ENCODE measurements at places on chromosomes 5 and 9.

- no peak for DNase-seq
Measured at GRCh38 chr5:91111473-91112238, 271.5 kb downstream of the ARRDC3 start.

DNA sequence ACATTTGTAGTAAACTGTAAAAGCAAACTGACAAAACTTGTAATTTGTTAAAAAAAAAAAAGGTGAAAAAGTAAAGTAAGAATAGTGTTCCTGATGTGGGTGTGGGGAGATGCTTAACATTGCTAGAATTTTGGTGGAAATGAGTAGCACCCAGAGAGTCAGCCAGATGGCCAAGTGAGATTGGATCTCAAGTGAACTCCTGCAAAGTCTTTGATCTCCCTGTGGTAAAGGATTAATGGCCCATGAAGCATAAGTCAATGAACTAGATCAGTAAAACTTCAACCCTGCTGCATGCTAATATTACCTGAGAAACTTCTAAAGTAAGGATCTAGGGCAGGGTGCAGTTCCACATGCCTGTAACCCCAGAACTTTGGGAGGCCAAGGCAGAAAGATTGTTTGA, 19.0 kb upstream of the FAM169A start:
- DNase-seq = no peak

- no peak for DNase-seq
Measured at GRCh38 chr9:94706922-94707321, 19.6 kb upstream of the AOPEP start.

DNA sequence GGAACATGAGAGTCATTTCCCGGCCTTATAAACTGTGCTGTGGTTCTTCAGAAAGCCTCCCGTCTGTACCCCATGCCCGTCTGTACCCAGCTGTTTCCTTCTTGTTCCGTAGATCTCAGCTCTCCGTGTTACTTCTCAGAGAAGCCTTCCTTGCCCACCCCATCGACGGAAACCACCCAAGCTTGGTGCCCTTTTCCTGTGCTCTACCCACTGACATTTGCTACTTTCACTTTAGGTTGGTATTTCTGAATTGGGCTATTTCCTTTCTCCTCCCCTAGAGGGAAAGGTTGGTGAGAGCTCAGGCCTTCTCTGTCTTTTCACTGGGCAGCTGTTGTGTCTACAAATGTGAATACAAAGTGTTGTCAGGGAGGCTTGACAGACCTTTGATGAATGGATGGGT, 764.5 kb upstream of the ADAMTS16 start:
- no peak for DNase-seq

- DNase-seq = no peak
Measured at GRCh38 chr5:59107692-59108091, 524.8 kb downstream of the RAB3C start.

DNA sequence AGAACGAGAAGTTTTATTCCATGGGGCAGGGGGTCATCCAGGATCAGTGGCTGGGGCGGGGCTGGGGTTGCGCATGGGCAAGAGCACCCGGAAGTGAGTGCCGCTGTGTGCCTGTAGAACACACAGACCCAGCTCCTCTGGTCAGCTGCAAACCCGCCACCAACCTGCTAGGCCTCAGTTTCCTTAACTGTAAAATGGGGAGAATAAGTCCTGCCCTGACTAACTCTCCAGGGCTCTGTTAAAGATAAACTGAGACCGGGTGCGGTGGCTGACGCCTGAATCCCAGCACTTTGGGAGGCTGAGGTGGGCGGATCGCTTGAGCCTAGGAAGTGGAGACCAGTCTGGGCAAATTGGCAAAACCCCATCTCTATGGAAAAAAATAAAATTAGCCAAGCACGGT, 152.2 kb downstream of the GABBR2 start:
- DNase-seq = no peak

- DNase-seq = no peak
Measured at GRCh38 chr9:86749894-86750255, 197.4 kb downstream of the GAS1 start.

DNA sequence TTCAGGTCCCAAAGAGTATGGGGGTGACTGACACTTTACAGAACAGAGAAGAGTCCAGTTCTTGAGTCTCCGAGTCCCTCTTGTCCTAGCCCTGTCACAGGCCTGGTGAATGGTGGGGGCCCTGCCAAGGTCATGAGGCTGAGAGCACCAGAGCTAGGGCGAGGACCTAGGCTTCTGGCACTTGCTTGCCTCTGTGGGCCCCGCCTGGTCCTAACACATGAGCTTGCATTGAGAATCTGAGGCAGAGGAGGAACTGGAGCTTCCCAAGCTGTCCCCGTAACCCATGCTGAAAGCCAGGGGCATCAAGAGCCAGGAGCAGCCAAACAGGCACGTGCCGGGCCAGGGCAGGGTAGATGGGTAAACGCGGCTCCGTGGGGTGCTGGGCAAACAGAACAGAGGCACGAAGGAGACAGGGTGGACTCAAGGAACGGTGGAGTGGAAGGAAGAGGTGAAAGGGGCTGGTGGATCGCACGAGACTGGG, 41.3 kb downstream of the JADE2 start:
- no peak for DNase-seq

- DNase-seq = no peak
Measured at GRCh38 chr5:71529682-71530081, 57.5 kb upstream of the MCCC2 start.

DNA sequence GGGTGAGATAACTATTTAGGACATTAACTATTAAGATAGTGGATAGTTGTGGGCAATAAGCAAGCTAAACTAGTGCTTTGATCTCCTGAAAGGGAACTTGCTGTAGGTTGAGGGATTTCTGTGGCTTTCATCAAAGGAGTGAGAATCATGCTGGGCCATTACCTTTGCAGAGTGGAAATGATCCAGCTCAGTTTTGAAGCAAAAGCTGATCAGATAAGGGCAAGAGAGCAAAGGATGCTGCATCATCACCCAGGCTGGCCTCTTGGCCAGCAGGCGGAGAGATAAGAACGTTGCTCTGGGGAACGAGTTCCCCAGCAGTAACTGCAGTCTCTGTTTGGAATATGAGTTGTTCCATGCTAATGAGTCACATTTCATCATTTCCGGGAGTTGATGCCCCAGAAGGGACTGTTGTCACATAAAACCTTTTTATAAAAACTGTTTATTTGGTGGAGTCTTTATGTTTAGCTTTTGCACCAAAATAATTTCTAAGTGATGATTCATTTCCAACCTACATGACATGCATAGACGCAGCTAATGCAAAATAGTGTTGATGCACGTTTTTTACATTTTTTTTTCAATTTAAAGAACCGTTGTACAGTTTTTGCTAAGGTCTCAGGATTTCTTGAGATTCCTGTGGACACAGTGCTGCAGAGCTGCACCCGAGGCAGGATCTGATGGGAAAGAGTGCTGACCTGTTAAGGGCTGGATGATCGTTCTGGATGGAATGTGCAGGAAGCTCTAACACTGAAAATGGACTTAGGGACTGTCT, 99.3 kb downstream of the ACTBL2 start:
- no peak for DNase-seq

DNA sequence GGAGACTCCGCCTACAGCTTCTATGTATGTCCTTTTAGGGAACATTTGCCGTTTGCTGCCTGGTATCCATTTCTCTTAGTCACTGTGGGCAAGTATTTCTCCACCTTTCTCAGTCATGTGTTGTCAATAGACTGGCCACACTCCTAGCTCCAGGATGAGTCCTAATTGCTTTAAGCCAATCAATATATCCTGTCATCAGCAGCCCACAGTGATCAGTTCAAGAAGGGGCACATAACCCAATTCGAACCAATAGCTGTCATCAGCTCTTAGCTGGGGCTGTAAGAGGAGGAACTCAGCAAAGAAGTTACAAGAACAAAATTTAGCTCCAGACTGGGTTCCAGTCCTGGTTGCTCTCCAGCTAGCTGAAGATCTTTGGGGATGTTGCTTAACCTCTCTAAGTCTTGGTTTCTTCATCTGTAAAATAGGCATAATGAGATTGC, 70.7 kb upstream of the MAN2A1 start:
- no peak for DNase-seq

GRCh38 chr9:120434532-120434931, 145.4 kb downstream of the CDK5RAP2 start:
- no peak for DNase-seq
